ENCODE measurements at places on chromosomes 1 and 21.

GRCh38 chr1:24951337-24951736 is 21.3 kb upstream of the RUNX3 start:
- H3K27me3 ChIP-seq: no peaks in the 10 kb centered on the region
- no peak overlapping the region for H3K27ac ChIP-seq
- no peak for DNase-seq
- H3K4me3 ChIP-seq: no peak overlapping the region

- no peak for DNase-seq
- H3K36me3 ChIP-seq: no peaks in the 10 kb centered on the region
- H3K27me3 ChIP-seq: no peaks in the 10 kb centered on the region
These were observed 150.3 kb upstream of the IRF2BP2 start for GRCh38 chr1:234760303-234760723.

DNA sequence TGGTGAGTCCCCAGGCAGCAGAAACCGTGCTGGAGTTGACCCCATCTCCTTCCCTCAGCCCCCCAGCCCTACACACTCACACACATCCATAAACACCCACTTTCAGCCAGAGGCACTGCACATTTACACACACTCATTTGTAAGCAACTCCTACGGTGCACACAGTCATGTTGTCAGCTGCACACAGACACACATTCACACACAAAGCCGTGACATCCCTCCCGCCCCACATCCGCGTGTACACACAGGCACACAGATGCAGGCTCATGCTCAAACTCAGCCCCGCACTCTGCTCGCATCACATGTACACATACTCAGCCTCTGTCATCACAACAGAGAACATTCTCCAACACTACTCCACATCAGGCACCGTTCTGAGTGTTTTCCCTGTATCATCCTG is 47.6 kb downstream of the LACTBL1 start:
- H3K4me1 ChIP-seq: no peaks in the 10 kb centered on the region
- DNase-seq: no peak
- H3K36me3 ChIP-seq: no peaks in the 10 kb centered on the region

- peaks cover 14% of the 10 kb centered on the region for H3K4me1 ChIP-seq
- DNase-seq: no peak
- H3K36me3 ChIP-seq: no peaks in the 10 kb centered on the region
- no peak overlapping the region for H3K4me3 ChIP-seq
These were observed 54.6 kb upstream of the SYT14 start for GRCh38 chr1:209883341-209883971.

DNA sequence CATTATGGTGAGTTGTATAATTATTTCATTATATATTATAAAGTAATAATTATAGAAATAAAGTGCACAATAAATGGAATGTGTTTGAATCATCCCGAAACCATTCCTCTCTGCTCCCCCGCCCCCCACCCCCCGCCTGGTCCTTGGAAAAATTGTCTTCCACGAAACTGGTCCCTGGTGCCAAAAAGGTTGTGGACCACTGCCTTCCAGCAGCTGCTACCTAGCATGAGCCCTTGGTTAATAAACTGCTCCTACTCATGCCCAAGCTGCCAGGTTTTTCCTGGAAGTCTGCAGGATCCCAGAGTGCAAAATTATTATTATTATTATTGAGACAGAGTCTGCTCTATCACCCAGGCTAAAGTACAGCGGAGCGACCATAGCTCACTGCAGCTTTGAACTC is 6.8 kb upstream of the IFNGR2 start:
- DNase-seq: no peak
- H3K27me3 ChIP-seq: no peaks in the 10 kb centered on the region
- no peaks in the 10 kb centered on the region for H3K36me3 ChIP-seq
- no peak overlapping the region for H3K4me3 ChIP-seq
- peaks cover 9% of the 10 kb centered on the region for H3K4me1 ChIP-seq
- H3K27ac ChIP-seq: no peak overlapping the region

DNA sequence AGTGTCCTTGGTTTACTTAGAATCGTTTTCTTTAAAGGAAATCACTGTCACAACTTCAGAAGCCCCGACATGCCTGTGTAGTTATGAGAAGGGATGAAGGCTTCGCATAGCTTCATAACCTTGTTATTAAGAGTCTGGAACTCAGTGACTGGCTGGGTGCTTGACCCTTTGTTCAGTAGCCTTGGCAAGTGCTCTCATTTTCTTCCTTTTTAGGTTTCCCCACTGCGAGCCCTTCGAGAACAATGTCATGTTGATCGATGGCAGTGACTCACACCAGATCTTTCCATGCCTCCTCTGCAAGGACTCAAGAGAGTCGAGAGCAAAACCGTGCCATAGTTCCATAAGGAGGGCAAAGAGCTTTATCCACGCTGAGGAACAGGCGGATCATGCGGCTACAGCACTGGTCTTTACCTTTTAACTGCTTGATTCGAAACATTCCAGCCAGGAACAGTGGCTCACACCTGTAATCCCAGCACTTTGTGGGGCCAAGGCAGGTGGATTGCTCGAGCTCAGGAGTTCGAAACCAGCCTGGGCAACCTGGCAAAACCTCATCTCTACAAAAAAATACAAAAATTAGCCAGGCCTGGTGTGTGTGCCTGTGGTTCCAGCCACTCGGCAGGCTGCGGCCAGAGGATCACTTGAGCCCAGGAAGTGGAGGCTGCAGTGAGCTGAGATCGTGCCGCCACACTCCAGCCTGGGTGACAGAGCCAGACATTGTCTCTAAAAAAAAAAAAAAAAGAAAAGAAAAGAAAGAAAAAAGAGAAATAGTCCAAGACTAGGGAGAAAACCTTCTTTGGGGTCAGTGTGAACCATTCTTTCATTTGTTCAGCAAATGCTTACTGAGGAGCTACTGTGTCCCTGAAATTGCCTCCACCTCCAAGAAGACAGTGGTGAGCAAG is 95.4 kb upstream of the ERRFI1 start:
- no peak overlapping the region for H3K4me3 ChIP-seq
- peak; percentile 93 for DNase-seq
- H3K4me1 ChIP-seq: peaks cover 55% of the 10 kb centered on the region
- peak overlapping the region; percentile 84 for H3K27ac ChIP-seq

GRCh38 chr1:45365051-45365450 is 24.8 kb upstream of the MUTYH start:
- no peak overlapping the region for H3K27ac ChIP-seq
- no peak for DNase-seq
- H3K4me3 ChIP-seq: no peak overlapping the region

GRCh38 chr21:38323721-38324531 is 67.1 kb downstream of the KCNJ15 start:
- no peaks in the 10 kb centered on the region for H3K36me3 ChIP-seq
- no peaks in the 10 kb centered on the region for H3K27me3 ChIP-seq
- H3K4me3 ChIP-seq: no peak overlapping the region
- no peak overlapping the region for H3K27ac ChIP-seq

GRCh38 chr1:113756461-113756860 is 2.8 kb downstream of the PHTF1 start:
- no peaks in the 10 kb centered on the region for H3K36me3 ChIP-seq
- H3K27me3 ChIP-seq: no peaks in the 10 kb centered on the region
- no peak overlapping the region for H3K4me3 ChIP-seq
- no peak overlapping the region for H3K27ac ChIP-seq

GRCh38 chr1:42784946-42785693 is at the start of gene TMEM269:
TMEM269 (plus strand) TSS chr1:42784991; CDS start chr1:42789894, 4,903 bp downstream.
- no peaks in the 10 kb centered on the region for H3K36me3 ChIP-seq
- peak within 1 kb of the TSS; percentile 45 for H3K4me3 ChIP-seq
- no peaks in the 10 kb centered on the region for H3K27me3 ChIP-seq
- no peak for DNase-seq
- H3K4me1 ChIP-seq: peaks cover 19% of the 10 kb centered on the region
- no peak within 1 kb of the TSS for H3K27ac ChIP-seq

- peaks cover 4% of the 10 kb centered on the region for H3K4me1 ChIP-seq
- H3K27ac ChIP-seq: no peak overlapping the region
- no peak for DNase-seq
These were observed 86.0 kb downstream of the PRRX1 start for GRCh38 chr1:170749959-170750358.

DNA sequence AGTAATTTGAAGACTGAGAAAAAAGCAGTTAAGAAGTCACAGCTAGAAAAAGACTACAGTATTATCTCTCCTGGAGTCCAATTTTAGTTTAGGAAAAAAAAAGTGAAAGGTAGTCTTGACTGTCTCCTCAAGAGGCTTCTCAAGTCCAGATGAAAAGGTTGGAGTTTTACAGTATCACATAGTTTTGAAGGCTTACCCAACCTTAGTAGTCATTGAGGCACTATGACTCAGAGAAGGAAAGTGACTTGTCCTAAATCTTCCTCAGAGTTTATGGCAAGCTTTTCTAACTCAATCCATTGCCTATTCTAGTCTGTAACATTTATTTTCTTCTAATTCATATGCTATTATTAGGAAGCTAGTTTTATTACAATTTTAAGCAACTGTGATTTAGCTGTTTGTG is 174.9 kb downstream of the DPYD start:
- no peak overlapping the region for H3K27ac ChIP-seq
- H3K27me3 ChIP-seq: no peaks in the 10 kb centered on the region
- DNase-seq: no peak
- H3K4me3 ChIP-seq: no peak overlapping the region

- H3K27me3 ChIP-seq: no peaks in the 10 kb centered on the region
- DNase-seq: no peak
- no peaks in the 10 kb centered on the region for H3K36me3 ChIP-seq
- no peaks in the 10 kb centered on the region for H3K4me1 ChIP-seq
These were observed 22.0 kb downstream of the OLFM3 start for GRCh38 chr1:101974599-101975274.

DNA sequence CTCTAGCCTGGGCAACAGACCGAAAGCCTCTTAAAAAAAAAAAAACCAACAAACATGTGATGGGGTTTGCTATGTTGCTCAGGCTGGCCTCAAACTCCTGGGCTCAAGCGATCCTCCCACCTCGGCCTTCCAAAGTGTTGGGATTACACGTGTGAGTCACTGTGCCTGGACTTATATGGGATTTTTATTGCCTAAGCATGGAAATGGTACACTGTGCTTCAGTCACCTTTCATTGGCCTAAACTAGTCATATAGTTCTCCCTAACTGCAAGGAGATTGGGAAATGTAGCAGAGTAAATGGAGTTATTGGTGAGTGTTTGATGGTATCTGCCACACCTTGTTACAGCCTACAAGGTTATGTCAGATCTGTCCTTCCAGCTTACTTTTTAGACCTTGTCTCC is 17.2 kb upstream of the MEF2D start:
- H3K4me3 ChIP-seq: no peak overlapping the region
- no peak overlapping the region for H3K27ac ChIP-seq
- no peak for DNase-seq
- H3K36me3 ChIP-seq: no peaks in the 10 kb centered on the region
- no peaks in the 10 kb centered on the region for H3K4me1 ChIP-seq

DNA sequence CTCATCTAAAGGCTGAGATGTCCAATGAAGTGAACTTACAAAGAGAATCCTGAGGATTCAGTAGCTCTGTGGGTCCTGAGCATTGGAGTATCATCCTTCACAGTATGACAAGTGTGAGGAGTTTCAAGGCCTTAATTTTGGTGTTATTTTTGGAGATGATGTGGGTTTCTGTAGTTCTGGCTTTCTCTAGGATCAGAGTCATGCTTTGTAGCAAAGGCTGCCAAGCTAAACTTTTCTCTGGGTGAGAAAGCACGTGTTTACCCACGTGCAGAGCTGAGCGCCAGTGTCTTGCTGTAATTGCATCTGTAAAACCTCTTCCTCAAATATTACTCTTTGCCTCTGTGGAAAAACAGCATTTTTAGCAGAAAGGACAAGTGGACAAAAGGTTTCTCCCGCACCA is 387.8 kb upstream of the LYPLAL1 start:
- H3K36me3 ChIP-seq: no peaks in the 10 kb centered on the region
- H3K4me1 ChIP-seq: no peaks in the 10 kb centered on the region
- no peak for DNase-seq
- H3K27ac ChIP-seq: no peak overlapping the region
- no peak overlapping the region for H3K4me3 ChIP-seq

DNA sequence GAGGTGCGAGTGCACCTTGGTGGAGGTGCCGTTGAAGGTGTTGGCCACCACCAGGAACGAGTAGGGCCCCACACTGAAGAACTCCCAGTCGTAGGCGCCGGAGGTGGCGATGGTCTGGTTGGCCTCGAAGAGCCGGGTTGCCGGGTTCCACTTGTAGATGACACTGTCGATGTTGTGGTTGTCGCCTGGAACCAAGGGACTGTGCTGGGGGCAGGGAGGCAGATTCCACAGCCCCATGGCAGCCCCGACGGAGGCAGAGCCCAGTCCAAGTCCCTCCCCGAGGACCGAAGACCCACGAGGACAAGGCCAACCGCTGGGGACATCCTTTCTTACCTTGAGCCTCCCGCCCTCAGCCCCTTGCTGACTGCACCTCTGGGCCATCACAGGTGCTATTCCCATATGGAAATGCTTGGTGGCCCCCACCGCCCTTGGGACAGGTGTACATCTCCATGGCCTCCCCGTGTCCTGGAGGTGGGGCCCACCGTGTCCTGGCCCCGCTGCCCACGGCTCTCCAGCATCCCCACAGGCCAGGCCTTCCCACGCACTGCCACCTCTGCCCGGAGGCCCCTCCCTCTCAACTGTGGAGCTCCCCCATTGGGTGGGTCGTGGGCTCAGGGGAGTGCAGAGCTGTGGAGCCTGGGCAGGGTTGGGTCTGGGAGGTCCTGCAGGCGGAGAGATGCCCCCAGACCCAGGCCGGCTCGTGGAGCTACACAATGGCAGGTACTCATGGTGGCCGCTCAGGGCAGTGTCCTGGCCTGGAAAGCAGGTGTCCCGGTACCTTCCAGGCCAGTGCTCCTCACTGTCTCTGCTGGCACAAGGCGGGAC is 17.9 kb downstream of the KRTAP10-1 start:
- H3K4me3 ChIP-seq: no peak overlapping the region
- DNase-seq: no peak
- no peak overlapping the region for H3K27ac ChIP-seq
- no peaks in the 10 kb centered on the region for H3K4me1 ChIP-seq
- no peaks in the 10 kb centered on the region for H3K27me3 ChIP-seq

GRCh38 chr21:32457360-32457840 is 44.9 kb downstream of the EVA1C start:
- H3K4me3 ChIP-seq: no peak overlapping the region
- peaks cover 41% of the 10 kb centered on the region for H3K4me1 ChIP-seq
- H3K36me3 ChIP-seq: no peaks in the 10 kb centered on the region
- H3K27me3 ChIP-seq: no peaks in the 10 kb centered on the region
- DNase-seq: no peak

GRCh38 chr1:90133133-90133532 is 138.2 kb downstream of the ZNF326 start:
- H3K4me1 ChIP-seq: no peaks in the 10 kb centered on the region
- H3K4me3 ChIP-seq: no peak overlapping the region
- no peaks in the 10 kb centered on the region for H3K27me3 ChIP-seq
- H3K27ac ChIP-seq: no peak overlapping the region

DNA sequence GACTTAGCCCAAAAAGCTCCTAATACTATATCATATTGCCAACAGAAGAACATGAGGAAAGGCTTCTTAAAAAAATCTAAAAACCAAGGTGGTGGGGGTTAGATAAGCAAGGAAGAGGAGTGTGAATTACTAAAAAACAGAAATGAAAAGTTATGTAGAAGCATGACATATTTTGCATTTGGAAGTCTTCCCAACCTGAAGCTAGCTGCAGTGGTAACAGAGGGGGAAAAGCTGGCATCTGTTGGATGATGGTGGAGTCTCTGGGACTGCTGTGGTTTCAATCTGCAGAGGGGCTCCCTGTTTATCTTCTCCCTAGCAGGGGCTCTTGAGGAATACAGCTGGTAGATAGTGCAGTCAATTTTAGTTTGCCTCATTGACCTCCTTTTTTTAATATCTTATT is 249.2 kb upstream of the KIAA0040 start:
- no peaks in the 10 kb centered on the region for H3K36me3 ChIP-seq
- no peak overlapping the region for H3K27ac ChIP-seq
- no peak for DNase-seq
- H3K27me3 ChIP-seq: no peaks in the 10 kb centered on the region
